ENCODE measurements at places on chromosomes 3 and 15.

DNA sequence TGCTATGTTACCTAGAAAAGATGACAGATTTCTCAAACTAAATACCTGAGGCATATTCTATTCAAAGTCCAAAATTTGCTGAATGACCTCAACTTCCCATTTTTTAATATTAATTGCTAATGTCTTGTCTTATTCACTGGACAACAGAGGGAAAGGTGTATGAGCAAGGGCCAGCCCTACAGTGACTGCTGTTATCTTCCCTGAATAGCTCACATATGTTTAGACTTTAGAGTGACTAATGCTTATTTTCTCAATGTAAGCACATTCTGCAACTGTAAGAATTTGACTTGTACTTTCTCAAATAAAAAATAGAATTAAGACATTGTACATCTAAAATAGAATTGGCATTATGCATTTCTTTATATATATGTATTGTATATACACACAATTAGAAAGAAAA lies 26.5 kb upstream of the AADACL2 start:
- DNase-seq = no peak

- DNase-seq = no peak
Measured at GRCh38 chr3:148187296-148187695, 510.4 kb upstream of the AGTR1 start.

- no peak for DNase-seq
Measured at GRCh38 chr3:122014741-122015140, 7.3 kb downstream of the ILDR1 start.

DNA sequence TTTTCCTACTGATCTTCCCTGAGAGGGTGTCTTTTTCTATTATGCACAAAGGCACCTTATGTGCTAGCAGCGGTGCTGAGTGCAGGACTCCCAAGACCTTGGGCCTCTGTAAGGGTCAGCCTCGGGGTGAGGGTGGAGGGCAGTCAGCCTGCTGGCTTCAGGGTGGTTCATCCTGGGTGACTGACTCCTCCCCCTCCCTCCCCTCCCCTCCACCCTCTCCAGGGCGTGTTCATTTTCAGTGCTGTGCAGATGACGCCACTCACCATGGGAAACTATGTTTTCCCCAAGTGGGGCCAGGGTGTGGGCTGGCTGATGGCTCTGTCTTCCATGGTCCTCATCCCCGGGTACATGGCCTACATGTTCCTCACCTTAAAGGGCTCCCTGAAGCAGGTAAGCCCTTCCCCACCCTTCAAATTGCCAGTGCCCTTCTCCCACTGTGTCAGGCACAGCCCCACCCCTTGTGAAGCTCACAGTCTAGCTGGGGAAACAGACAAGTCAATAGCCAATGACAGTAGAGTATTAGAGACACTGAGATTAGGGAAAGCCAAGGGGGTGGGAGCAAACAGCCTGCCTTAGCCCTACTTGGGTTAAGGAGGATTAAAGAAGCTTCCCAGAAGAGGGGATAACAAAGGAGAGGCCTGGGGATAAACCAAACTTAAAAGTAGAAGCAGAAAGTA lies 41.9 kb downstream of the SLC6A1 start:
- no peak for DNase-seq

DNA sequence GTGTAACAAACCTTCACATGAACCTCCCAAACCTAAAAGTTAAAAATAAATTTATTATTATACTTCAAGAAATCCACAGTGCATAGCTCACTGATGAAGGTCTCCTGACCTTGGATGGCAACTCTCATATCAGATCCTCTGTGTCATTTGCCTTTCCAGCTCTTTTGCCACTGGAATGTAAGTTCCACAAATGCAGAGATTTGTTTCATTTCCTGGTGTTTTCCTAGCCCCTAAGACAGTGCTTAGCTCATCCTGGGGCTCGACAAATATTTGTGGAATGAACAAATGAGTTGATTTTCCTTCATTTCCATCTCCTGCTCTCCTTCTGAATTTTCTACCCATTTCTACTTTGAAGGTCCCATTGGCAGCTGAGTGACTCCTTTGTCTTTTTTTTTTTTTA lies 56.0 kb downstream of the FRMD4B start:
- DNase-seq = peak; percentile 28

GRCh38 chr15:27268923-27269322 lies 297.9 kb downstream of the GABRG3 start:
- DNase-seq = no peak

DNA sequence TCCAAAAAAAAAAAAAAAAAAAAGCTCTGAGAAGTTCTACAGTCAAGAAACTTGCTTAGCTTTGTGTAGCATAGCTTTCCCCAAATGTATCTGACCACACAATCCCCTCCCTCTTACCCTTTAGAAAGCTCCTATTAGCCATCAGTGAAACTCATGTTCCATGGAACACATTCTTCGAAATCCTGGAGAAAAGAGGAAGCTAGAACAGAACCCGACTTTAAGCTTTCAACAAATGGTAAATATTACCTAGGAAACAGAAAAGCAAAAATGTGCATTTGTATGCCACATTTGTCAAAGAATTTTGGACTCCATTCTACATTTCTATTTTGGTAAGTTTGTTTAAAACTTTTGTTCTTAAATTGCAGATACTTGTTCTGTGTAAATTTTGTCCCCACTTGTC lies 17.4 kb upstream of the CRTC3 start:
- DNase-seq = no peak

GRCh38 chr3:63328365-63328764 lies 50.3 kb downstream of the SYNPR start:
- peak; percentile 68 for DNase-seq

DNA sequence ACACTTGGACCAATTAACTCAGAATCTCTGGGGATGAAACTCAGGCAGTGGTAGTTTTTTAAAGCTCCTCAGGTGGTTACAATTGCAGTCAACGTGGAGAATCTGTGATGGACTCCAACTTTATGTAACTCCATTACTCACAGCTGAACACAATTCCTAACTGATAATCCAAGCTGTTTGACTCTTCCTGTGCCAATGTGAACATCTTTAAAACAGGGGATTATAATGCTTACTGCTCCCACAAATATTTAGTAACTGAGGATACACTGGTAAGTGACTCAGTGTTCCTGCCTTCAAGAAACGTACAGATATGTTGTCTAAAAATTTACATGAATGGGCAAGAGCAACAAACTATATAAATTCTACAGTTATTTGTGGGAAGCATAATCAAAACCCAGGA lies 85.6 kb downstream of the OSBPL10 start:
- DNase-seq = no peak

- DNase-seq = no peak
Measured at GRCh38 chr3:52530918-52531826, 2.5 kb downstream of the NT5DC2 start.

- DNase-seq = no peak
Measured at GRCh38 chr3:46463120-46463867, 1.4 kb downstream of the LTF start.

- DNase-seq = peak; percentile 43
Measured at GRCh38 chr15:56356616-56357015, 8.6 kb upstream of the TEX9 start.

DNA sequence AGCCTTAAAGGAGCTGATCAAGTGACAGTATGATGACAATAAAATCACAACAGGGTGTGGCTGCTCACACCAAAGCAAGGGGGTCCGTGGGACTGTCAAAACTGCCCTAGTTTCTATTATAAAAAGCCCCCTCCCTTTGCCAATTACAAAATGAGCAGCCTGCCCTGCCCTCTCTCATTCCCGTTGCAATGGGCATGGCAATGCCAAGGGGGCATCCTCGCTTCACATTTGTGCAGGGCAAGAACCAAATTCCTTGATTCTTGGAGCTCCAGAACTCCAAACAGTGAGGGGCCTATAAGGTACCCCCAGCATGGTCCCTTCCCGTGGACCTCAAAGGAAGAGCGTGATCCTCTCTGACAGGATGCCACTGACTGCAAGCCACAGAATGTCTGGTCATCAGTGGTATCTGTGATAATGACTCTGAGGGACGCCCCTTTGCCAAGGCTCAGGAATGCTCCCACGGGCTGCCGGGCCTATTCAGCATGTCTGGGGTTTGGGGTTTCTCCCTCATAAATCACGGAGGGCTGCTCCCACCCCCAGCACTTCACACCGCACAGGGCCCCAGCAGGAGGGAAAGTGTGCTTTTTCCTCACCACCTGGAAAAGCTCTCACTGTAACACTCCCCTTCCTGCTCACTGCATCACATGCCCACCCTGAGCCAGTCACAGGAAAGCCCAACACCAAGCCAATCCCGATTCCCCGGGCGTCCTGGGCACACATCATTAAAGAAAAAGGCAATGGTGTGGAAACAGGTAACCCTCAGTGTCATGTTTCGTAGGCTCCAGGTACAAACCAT lies 105.1 kb upstream of the TRPM1 start:
- peak; percentile 34 for DNase-seq

DNA sequence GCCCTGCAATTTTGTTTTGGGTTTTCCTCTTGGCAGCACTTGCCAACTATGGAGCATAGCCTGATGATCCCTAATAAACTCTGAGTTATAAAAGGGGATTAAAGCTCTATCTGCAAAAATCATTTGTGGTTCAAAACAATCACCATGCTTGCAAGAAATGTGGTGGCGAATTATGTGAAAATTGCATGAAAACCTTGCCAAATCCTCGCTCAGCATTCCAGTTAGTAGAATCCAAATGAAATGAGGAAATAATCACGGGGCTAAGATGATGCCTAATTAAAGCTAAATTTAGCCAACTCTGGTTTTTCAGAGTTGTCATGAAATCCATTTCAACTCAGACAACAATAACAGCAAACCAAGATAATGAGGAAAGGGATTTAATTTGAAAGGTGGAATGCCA lies 73.0 kb upstream of the PROK2 start:
- no peak for DNase-seq

DNA sequence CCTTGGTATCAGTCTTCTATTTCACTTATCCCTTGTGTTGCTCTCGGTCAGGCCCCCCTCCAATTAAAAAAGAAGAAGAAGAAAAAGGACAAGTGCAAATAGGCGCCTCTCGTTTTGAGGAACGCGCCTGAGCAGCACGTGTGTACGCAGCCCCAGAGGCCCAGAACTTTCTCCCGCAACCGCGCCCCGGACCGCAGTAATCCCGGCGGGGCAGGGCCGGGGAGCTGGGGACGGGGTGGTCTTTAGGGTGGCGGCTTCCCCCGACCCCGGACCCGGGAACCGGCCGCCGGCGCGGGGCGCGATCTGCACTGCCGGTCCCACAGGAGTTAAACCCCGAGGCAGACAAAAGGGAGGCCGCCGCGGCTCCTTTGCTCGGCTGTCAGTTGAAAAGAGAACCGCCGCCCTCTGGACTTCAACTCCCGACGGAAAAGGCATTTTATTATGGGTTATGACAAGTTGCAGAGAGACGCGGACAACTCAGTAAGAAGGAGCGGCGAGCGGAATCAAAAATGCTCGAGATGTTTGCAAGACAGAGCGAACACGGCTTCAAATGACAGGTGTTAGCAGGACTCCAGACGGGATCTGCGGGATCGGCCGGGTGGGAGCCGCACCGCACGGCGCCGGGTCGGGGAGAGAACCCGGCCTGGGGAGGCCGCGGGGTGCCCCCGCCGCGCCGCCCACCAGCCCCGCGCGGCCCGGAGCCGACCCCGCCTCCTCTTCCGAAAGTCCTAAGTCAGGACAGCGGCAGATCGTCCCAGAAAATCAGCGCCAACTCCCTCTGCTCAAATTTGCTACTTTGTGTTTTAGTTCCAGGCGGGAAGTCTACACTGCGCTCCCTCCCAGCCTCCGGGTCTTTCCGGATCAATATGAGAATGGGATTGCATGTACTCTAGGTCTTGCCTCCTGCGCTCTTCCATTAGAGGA lies 79.0 kb downstream of the NR2F2 start:
- peak; percentile 20 for DNase-seq

DNA sequence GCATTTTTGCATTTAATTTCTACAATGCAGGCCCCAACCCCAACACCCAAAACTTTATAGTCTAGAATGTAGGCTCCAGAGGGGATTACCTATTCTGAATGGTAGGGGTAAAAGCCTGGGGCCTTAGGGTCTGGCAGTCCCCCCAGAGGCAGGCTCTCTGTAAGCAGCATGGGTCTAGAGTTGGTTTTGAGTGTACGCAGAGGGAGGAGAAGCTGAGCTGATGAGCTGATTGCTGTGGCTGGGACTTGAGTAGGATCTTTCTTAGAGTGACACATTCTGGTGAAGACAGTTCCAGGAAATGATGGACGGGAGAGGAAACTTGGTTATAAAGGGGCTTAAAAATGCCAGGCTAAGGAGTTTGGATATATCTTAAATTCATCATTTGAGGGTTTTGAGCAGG lies 2.1 kb downstream of the LPP start:
- no peak for DNase-seq

DNA sequence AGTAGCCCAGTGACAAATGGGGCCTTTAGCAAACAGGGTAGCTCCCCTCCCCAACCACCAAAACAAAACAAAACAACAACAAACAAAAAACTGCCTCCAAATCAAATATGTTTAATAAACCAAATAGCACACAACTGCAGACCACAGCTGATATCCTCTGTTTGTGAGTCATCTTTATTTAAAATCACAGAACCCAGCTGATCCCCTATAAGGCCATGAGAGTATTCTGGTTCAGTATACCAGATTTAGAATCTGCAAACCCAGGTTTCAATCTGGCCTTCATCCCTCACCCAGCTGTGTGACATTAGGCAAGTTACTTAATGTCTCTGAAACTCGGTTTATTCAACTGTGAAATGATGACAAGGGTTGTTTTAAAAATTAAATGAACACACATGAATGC lies 124.5 kb downstream of the SUCLG2 start:
- peak; percentile 35 for DNase-seq

DNA sequence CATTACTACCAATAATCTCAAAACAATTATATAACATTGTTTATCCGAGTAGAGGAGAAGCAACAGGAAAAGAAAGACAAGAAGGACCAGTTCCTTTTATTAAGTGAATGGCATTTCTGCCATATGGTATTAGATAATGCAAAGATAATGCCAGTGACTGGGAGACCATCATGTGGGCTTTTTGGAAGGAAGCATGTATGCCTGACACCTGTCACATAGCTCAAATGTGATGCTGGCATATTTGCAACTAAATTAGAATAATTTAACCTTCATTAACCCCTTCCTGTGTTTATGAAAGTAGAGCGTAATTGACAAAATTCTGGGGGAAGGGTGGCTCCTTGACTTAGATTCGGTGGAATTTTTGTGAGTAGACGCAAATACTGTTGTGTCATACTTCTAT lies 733.0 kb downstream of the TUSC7 start:
- no peak for DNase-seq

DNA sequence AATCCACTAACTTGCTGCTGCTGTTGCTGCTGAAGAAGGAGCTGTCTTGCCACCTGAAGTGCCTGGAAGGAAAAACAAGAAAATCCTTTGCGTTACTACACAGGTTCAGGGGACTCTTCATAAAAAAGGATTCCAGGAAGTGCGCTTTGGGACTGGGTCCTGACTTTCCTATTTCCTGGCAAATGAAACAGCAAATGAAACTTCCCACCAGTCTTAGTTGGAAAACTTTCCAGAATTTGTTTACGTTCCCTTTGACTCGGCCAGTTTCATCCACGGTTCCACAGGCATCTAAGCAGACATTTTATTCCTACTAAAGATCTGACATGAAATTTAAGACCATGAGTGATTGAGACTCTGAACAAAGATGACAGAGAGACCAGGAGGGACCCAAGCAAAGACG lies 471.0 kb downstream of the FOXP1 start:
- DNase-seq = peak; percentile 14

- peak; percentile 41 for DNase-seq
Measured at GRCh38 chr15:55915221-55915620, 78.2 kb downstream of the NEDD4 start.
